Thyroid gland (tissue), 4 donors: ENCODE measurements at places on chromosomes 6 and 20.

GRCh38 chr20:3510110-3510509 is 39.3 kb downstream of the ATRN start:
- no peak for DNase-seq

DNA sequence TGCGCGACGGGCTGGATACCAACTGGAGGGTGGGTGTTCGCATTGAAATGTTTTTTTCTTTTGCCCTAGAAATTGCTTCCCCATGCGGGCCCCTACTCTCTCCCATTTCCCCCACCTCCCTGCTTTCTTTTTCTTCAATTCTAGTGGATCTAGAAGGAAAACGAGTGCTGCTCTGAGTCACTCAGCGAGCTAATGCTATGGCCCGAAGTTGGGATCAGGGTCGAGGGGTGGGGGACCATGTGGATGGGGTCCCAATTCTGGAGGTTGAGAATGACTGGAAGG is 71.5 kb downstream of the SOX4 start:
- no peak for DNase-seq

GRCh38 chr6:33272275-33273128 is 627 bp downstream of the RPS18 start:
- no peak for DNase-seq

DNA sequence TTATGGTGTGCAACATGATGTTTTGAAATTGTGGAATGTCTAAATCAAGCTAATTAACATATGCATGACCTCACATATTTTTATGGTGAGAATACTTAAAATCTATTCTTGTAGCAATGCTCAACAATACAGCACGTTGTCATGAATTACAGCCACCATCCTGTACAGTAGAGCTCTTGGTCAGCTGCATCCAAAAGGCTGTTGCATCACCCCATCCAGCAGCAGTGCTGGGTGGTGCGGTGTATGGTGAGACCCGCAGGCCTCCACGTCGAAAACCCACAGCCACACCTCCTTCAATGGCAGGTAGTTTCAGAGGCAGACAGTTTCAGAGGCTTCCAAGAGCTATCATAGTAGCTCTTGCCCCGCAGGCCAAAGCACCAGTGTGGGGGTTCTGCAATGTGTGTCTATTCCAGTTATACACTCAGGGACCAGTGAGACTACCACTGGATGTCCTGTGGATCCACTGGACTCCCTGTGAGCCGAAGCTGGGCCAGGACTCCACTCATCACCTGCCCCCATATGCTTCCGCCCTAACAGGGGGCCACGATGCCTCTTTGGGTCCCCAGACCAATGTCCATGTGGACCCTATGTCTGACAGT is 23.4 kb downstream of the PACSIN1 start:
- DNase-seq: no peak

DNA sequence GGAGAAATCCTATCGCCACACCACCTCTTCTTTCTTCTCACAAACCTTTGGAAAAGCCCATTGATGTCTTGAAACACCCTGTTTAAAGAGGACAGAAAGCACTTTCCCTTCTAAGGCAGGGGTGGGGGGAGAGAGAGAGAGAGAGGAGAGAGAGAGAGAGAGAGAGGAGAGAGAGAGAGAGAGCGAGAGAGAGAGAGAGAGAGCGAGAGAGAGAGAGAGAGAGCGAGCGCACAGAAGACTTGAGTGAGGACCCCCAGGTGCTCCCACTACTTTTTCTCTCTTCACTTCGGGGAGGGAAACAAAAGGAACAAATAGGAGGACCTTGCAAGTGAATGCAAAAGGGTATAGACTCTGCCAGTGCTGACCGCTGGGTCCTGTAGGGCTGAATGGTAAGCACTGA is 52.4 kb downstream of the TIAM2 start:
- no peak for DNase-seq

DNA sequence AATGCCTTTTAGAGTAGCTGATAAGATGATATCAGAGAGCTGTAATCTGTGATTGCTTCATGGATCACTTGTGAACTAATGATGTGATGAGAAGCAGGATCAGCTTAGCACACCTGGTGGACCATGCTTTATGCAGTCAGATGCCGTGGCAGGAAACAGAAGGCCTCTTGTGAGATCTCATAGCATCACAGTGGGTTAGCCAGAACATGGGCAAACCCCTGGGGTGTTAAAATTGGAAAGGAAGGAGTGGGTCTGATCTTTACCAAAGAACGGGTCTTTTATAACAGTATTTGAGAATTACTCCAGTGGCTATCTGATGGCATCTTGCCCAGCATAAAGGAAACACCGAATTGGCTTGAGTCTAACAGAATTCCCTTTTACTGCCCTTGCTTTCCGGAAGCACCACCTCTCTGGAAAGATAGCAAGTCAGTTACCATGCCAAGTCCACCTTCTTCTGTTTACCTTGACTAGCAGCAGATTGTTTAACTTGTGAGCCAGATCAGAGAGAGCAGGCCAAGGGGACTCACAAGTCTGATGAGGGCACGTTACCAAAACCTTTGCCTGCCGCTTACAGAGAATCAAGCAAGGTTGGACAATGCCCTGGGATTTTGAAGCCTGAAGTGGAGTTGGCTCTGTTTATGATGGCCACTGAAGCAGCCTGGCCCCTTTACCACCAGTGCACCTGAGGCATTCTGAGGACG is 20.9 kb upstream of the SRF start:
- DNase-seq: peak; percentile 62

- no peak for DNase-seq
Measured at GRCh38 chr6:25330796-25331685, 51.9 kb downstream of the CARMIL1 start.

GRCh38 chr20:58010666-58011065 is 217.8 kb downstream of the ANKRD60 start:
- no peak for DNase-seq

DNA sequence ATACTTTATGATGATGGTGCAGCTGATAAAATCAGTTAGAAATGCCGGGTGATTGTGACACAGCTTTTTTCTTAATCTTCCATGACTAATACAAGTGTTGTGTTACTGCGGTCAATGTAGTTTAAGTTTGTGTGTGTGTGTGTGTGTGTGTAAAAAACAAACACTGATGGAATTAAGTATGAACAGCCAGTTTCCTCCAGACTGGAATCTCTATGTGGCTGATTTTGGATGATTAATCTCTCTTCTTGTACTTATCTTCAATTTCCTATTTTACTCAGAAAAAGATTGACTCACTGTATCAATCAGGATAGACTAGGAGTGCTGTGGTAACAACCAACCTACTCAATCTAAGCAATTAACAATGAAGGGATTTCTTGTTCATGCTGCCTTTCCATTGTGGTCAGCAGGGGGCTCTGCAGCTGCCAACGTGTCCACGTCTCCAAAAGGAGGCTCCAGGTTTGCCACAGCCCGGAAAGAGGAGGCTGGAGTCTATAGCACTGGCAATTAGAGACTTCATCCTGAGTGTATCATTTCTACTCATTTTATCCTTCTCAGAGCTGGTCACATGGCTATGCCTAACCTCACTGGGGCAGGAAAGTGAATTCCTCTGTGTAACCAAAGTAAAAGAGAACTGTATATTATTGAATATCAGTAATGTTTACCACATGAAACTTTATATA is 107.7 kb downstream of the CD109 start:
- DNase-seq: peak; percentile 2
